Activated naive CD4-positive, alpha-beta T cell treated with anti-CD3 and anti-CD28 coated beads, Interleukin-2, amount 10 ng/mL, durations not matched to agents 5 hours and 36 hours (primary cell): ENCODE measurements at places on chromosomes 7 and 10. TPM values are rescaled to one million over a fixed set of nuclear protein-coding genes. Genes with fewer than 3 reads are reported as not detected.

NRBF2 gene
- 21.0 TPM for total RNA-seq

RBAK gene
- total RNA-seq = 15.8 TPM

TSPAN13 gene
- 0.13 TPM for total RNA-seq

ZKSCAN1 gene
- total RNA-seq = 68.2 TPM

VSTM2A gene
- total RNA-seq = not detected

GBX1 gene
- total RNA-seq = not detected

HOGA1 gene
- not detected for total RNA-seq

VSTM4 gene
- total RNA-seq = not detected

AZGP1 gene
- not detected for total RNA-seq

UTF1 gene
- not detected for total RNA-seq

C7orf57 gene
- 0.28 TPM for total RNA-seq

EVX1 gene
- total RNA-seq = not detected
